ENCODE measurements at places on chromosomes 2 and 18. TPM values are rescaled to one million over a fixed set of nuclear protein-coding genes. Genes with fewer than 3 reads are reported as not detected.

The GPR75 gene
- total RNA-seq, result 1.8 TPM

The ASXL3 gene
- total RNA-seq, result not detected

The MSTN gene
- not detected for total RNA-seq

The CFAP65 gene
- total RNA-seq, result not detected

The SULT1C4 gene
- not detected for total RNA-seq

The ACOXL gene
- total RNA-seq, result not detected

The SCYGR2 gene
- total RNA-seq, result not detected

The SOCS6 gene
- 2.2 TPM for total RNA-seq

The CXCR1 gene
- total RNA-seq, result not detected

The MFSD6 gene
- total RNA-seq, result 45.6 TPM

The DNAJC5G gene
- not detected for total RNA-seq

The IHH gene
- total RNA-seq, result not detected

The HOXD8 gene
- not detected for total RNA-seq

The ADD2 gene
- 33.2 TPM for total RNA-seq

The NTSR2 gene
- total RNA-seq, result not detected

The SLC19A3 gene
- total RNA-seq, result not detected

The HJURP gene
- total RNA-seq, result 78.1 TPM

The ST8SIA3 gene
- not detected for total RNA-seq

The SLC4A3 gene
- total RNA-seq, result not detected

Data from activated naive CD8-positive, alpha-beta T cell treated with anti-CD3 and anti-CD28 coated beads for 36 hours (primary cell).